Hepatocyte (in vitro differentiated cells): ENCODE measurements at places on chromosomes 3 and 15. TPM values are rescaled to one million over a fixed set of nuclear protein-coding genes. Genes with fewer than 3 reads are reported as not detected.

Gene ALDH1A3
- total RNA-seq, result 11.7 and 20.5 TPM in 2 replicates

Gene ACAP2
- 41.8 and 47.4 TPM in 2 replicates for total RNA-seq

DNA sequence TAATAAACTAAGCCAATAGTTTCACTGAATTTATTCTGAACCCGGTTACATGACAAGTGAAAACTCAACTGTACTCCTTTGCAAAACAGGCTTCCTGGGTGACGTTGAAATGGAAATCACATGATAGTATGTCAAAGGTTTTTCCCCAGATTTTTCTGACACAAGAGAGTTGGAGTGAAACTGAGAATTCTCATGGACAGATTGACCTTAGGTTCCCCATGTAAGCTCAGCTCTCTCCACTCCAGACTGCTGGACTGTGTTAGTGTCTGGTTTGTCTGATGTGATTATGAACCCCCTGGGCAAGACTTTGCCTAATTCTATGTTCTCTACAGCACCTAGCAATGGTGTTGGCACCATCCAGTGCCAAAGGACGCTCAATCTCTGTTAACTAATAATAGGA is 219.7 kb upstream of the COL8A1 start:
- no peak overlapping the region for H3K4me3 ChIP-seq
- H3K4me1 ChIP-seq, result no peaks in the 10 kb centered on the region
- no peaks in the 10 kb centered on the region for H3K27me3 ChIP-seq
- H3K36me3 ChIP-seq, result no peaks in the 10 kb centered on the region

- H3K27ac ChIP-seq, result peak overlapping the region; percentile 78
- no peak overlapping the region for H3K4me3 ChIP-seq
- peak; percentile 70 for DNase-seq
- H3K36me3 ChIP-seq, result no peaks in the 10 kb centered on the region
- H3K4me1 ChIP-seq, result peaks cover 20% of the 10 kb centered on the region
- H3K27me3 ChIP-seq, result no peaks in the 10 kb centered on the region
Observed at GRCh38 chr3:54999811-55000210, 72.0 kb upstream of the LRTM1 start.

- H3K4me3 ChIP-seq, result no peak overlapping the region
- DNase-seq, result no peak
- H3K27me3 ChIP-seq, result no peaks in the 10 kb centered on the region
- no peaks in the 10 kb centered on the region for H3K36me3 ChIP-seq
- H3K4me1 ChIP-seq, result no peaks in the 10 kb centered on the region
Observed at GRCh38 chr15:27065151-27065550, 94.2 kb downstream of the GABRG3 start.

- no peak overlapping the region for H3K4me3 ChIP-seq
- H3K27ac ChIP-seq, result no peak overlapping the region
- no peaks in the 10 kb centered on the region for H3K36me3 ChIP-seq
- peaks cover 3% of the 10 kb centered on the region for H3K4me1 ChIP-seq
Observed at GRCh38 chr3:186976837-186977750, 46.8 kb downstream of the ST6GAL1 start.

DNA sequence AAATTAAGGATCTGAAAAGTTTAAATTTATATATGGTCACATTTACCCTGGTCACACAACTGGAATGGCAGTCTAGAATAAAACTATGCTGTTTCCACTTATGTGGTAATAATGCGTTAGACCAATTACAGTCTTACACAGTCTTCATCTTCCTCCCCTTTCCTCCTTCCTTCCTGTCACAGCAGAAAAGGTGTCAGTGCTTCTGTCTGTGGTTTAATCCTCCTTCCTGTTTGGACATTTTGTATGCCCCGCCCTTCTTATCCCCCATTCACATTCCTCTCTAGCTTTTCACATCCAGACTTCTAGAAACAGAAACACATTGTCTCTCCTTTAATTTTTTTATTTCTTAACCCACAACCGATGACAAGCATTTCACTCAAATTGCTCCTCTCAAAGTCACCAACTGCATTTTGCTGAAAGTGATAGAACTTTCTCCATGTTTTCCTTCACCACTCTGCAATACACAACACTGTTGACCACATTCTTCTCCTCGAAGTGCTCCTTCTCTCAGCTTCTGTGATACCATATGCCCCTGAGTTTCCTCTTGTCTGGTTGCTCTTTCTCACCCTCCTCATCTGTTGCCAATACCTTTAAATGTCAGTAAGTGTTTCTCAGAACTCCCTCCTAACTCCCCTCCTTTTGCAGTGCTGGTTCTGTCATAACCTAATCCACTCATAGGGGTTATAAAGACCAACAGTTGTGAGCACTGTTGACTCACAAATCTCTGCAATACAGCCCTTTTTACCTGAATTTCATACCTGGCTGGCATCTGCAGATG is 271.6 kb downstream of the UBE2E2 start:
- no peak overlapping the region for H3K4me3 ChIP-seq
- no peaks in the 10 kb centered on the region for H3K36me3 ChIP-seq
- no peaks in the 10 kb centered on the region for H3K4me1 ChIP-seq

GRCh38 chr3:144272680-144273079 is 301.1 kb downstream of the DIPK2A start:
- no peak for DNase-seq
- no peak overlapping the region for H3K27ac ChIP-seq
- no peaks in the 10 kb centered on the region for H3K4me1 ChIP-seq
- H3K4me3 ChIP-seq, result no peak overlapping the region
- H3K36me3 ChIP-seq, result no peaks in the 10 kb centered on the region
- H3K27me3 ChIP-seq, result no peaks in the 10 kb centered on the region

GRCh38 chr3:2923390-2923789 is 186.8 kb downstream of the IL5RA start:
- no peaks in the 10 kb centered on the region for H3K27me3 ChIP-seq
- DNase-seq, result peak; percentile 8
- no peaks in the 10 kb centered on the region for H3K36me3 ChIP-seq
- no peaks in the 10 kb centered on the region for H3K4me1 ChIP-seq
- no peak overlapping the region for H3K27ac ChIP-seq

- no peak overlapping the region for H3K4me3 ChIP-seq
- no peaks in the 10 kb centered on the region for H3K4me1 ChIP-seq
- no peaks in the 10 kb centered on the region for H3K27me3 ChIP-seq
- DNase-seq, result peak; percentile 81
Observed at GRCh38 chr15:59492389-59493377, 54.7 kb downstream of the FAM81A start.

- no peaks in the 10 kb centered on the region for H3K27me3 ChIP-seq
- no peak overlapping the region for H3K4me3 ChIP-seq
- H3K27ac ChIP-seq, result no peak overlapping the region
- H3K4me1 ChIP-seq, result no peaks in the 10 kb centered on the region
- H3K36me3 ChIP-seq, result no peaks in the 10 kb centered on the region
- no peak for DNase-seq
Observed at GRCh38 chr3:134697830-134698689, 47.2 kb upstream of the KY start.

DNA sequence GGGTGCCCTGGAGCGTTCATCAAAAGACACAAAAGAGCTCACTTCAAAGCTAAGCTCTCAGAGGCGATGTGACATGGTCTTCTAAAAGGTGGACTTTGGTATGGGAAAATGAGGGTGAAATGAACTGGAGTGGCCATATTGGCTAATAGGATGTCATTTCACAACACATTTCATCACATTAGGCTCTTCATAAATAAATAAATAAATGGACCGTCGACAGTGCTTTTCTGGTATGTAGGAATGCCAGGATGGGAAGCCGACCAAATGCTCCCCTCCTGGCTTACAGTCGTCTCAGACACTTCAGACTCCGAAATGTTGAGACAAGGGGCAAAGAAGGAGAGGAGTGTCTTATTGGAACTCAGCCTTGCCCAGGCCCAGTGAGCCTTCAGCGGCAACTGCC is 383.0 kb downstream of the NTRK3 start:
- H3K4me3 ChIP-seq, result no peak overlapping the region
- H3K36me3 ChIP-seq, result no peaks in the 10 kb centered on the region
- H3K27me3 ChIP-seq, result no peaks in the 10 kb centered on the region
- no peak for DNase-seq
- peaks cover 24% of the 10 kb centered on the region for H3K4me1 ChIP-seq

DNA sequence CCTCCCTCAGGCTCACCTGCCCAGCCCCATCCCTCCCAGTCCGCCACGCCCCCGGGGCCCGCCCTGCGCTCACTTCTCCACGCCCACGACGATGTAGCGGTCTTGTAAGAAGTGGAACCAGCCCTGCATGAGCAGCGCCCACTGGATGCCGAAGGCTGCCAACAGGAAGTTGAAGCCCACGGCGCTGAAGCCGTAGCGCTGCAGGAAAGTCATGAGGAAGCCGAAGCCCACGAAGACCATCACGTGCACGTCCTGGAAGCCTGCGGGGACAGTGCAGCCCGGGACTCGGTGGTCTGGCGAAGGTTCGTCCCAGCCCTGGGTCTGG is 9.7 kb downstream of the RHCG start:
- peaks cover 13% of the 10 kb centered on the region for H3K27me3 ChIP-seq
- no peaks in the 10 kb centered on the region for H3K36me3 ChIP-seq
- no peak overlapping the region for H3K27ac ChIP-seq
- no peaks in the 10 kb centered on the region for H3K4me1 ChIP-seq
- DNase-seq, result no peak

DNA sequence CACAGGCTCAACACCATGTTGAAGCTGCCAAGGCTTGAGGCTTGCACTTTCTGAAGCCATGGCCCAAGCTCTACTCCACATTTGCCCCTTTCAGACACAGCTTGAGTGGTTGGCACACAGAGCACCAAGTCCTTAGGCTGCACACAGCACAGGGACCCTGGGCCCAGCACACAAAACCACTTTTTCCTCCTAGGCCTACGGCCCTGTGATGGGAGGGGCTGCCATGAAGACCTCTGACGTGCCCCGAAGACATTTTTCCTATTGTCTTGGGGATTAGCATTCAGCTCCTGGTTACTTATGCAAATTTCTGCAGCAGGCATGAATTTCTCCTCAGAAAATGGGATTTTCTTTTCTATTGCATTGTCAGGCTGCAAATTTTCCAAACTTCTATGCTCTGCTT is 445.5 kb downstream of the NLGN1 start:
- no peaks in the 10 kb centered on the region for H3K4me1 ChIP-seq
- H3K36me3 ChIP-seq, result no peaks in the 10 kb centered on the region
- DNase-seq, result no peak
- no peak overlapping the region for H3K27ac ChIP-seq
- H3K27me3 ChIP-seq, result no peaks in the 10 kb centered on the region

DNA sequence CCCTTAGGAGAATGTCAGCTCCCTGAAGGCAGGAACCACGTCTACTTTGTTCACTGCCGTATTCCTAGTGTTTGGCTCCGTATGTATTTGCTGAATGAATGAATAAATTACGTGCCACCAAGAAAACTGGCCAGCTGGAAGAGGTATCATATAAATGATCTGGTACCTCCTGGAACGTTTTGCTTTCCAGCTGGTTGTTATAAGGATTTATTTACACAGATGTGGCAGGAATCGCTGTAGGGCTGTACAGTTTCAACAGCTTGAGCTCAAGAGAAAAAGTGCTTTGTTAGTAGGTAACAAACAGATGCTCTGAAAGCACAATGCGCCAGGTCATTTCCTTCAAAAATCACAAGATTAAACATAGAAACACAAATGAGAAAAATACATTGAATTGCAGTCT is 108.8 kb upstream of the ATP2B2 start:
- no peak overlapping the region for H3K4me3 ChIP-seq
- H3K4me1 ChIP-seq, result no peaks in the 10 kb centered on the region
- H3K27me3 ChIP-seq, result peaks cover 16% of the 10 kb centered on the region

- H3K4me3 ChIP-seq, result no peak overlapping the region
- H3K27ac ChIP-seq, result no peak overlapping the region
- no peaks in the 10 kb centered on the region for H3K4me1 ChIP-seq
- no peaks in the 10 kb centered on the region for H3K27me3 ChIP-seq
Observed at GRCh38 chr3:13260259-13261103, 159.6 kb downstream of the NUP210 start.
